ENCODE measurements at places on chromosomes 16 and 17.

GRCh38 chr17:38711792-38712571 lies 6.9 kb downstream of the MLLT6 start:
- no peak for DNase-seq

GRCh38 chr16:87615621-87616041 lies 13.3 kb downstream of the JPH3 start:
- no peak for DNase-seq

DNA sequence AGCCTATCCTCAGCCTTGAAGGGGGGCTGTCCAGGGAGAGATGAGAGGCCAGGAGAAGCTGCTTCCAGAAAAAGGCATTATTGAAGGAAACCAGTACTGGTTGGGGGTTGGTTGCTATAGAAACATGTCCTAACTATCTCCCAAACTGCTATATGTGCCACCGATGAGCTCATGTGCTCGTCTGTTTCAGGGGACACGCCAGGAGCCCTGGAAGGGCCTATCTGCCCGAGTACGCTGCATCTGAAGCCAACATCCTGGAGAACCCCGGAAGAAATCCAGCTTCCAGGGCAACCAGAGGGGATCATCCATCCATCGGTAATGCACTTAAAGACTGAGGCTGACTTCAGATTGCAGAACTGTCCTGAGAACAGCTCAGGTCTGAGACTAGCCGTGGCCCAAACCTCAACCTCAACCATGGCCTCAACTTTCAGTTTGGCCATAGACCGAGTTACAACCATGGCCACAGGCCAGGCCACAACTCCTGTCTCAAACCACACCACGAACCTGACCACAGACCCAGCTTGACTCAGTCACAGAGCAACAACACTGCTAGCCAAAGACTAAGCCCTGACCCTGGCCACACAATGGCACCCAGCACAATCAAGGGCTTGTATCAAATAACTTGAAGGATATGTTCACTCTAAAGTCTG lies 10.2 kb downstream of the PITPNM3 start:
- DNase-seq, result no peak

DNA sequence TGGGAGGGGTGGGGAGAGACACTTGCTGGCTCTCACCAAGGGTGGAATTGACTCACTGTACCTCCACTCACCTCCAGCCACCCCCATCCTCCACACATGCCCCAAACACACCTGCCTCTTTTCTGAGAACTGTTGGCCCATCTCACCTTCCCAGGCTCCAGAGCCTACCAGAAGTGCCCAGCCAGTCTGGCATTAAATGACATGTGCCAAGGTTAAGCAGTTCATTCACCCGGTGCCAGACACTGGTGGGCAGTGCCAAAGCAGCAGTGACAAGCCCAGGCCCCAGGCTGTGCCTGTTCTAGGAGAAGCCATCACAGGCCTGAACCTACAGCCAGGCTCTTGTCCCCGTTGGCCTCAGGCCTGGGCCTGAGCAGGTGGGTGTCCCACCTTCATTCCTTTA lies 11.2 kb downstream of the MVP start:
- no peak for DNase-seq

- no peak for DNase-seq
These were observed 8.6 kb upstream of the DHRS13 start for GRCh38 chr17:28911411-28912045.

DNA sequence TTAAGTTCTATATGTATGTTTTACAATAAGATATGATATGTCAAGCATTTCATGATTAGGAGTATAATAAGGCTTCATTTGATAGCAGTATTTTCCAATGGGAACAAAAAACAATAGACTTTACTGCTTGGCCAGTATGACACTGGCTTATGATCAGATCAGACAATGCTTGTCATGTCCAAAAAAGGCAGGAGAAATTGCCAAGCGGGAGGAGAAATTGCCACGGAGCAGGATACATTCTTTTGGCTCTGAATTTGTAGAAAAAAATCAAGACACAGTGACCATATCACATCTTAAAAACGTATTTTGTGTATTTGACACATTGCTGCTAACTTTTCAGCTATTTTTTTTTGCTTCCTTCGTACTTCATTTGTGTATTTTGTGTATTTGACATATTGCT lies 404.1 kb downstream of the CNTNAP4 start:
- DNase-seq, result no peak

DNA sequence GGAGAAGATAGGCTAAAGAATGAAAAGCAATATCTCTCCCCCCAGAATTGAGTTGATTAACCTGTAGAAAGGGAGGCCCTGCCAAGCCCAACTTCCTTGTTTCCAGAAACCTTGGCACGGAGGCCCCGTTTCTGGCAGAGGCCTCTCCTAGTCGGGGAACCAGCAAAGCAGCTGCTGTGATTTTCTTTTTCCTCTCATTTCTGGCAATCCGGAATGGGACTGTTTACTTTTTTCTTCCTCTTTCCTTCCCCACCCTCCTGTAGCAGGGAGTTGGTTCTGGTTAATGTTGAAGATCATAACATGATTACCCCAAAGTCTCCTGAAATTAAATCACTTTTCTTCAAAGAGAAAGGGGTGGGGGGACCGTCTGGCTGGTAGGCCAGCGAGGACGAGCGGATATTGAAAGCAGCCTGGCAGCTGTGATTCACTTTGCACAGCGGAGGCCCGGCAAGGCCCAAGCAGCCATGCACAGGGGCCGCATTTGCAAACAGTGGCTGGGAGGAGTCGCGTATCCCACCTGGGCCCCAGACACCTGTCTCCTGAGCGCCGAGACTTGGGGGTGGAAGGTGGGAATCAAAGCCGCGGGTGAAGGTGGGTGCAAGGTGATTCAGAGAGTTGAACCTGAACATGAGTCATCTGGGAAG lies 51.5 kb downstream of the NTN1 start:
- no peak for DNase-seq

- DNase-seq, result peak; percentile 81
These were observed 5.2 kb upstream of the MRPL38 start for GRCh38 chr17:75909812-75910274.

DNA sequence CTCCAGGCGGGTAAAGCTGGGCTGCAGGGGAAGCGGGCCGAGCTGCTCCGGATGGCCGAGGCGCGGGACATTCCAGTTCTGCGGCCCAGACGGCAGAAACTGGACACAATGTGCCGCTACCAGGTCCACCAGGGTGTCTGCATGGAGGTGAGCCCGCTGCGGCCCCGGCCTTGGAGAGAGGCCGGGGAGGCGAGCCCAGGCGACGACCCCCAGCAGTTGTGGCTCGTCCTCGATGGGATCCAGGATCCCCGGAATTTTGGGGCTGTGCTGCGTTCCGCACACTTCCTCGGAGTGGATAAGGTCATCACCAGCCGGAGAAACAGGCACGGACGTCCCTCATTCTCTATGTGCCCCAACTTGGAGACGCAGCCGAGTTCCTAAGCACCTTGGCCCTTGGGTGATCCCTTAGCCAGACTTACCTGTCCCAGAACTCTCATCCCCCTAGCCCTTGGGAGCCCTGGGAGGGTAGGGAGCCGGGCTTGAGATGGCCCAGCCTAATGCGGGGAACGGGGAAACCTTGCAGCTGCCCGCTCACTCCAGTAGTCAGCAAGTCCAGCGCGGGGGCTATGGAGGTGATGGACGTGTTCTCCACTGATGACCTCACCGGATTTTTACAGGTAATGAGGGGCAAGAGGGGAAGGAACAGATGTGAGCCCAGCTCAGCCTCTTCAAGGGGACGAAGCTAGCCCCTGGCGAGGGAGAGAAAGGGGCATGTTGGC lies 806 bp downstream of the MRM1 start:
- DNase-seq, result peak; percentile 46

GRCh38 chr17:77716289-77716926 lies 242.1 kb upstream of the TNRC6C start:
- peak; percentile 5 for DNase-seq

GRCh38 chr17:65147955-65148354 lies 10.8 kb downstream of the RGS9 start:
- no peak for DNase-seq

GRCh38 chr16:75385507-75386152 lies 47.7 kb downstream of the CFDP1 start:
- peak; percentile 89 for DNase-seq

DNA sequence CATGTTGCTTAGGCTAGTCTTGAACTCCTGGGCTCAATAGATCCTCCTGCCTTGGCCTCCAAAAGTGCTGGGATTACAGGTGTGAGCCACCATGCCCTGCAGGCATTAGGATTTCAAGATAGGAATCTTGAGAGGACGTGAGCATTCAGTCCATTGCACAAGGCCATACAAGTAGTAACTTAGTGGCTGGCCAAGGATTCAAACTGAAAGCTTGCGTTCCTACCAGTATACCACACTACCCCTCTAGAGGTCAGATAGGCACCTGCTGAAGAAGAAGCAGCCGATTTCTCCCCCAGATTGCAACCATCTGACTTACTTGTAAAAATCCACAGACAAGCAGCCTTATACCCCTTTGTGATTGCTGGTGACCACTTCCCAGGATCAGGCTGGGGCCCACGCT lies 80.9 kb downstream of the CACNG3 start:
- no peak for DNase-seq

DNA sequence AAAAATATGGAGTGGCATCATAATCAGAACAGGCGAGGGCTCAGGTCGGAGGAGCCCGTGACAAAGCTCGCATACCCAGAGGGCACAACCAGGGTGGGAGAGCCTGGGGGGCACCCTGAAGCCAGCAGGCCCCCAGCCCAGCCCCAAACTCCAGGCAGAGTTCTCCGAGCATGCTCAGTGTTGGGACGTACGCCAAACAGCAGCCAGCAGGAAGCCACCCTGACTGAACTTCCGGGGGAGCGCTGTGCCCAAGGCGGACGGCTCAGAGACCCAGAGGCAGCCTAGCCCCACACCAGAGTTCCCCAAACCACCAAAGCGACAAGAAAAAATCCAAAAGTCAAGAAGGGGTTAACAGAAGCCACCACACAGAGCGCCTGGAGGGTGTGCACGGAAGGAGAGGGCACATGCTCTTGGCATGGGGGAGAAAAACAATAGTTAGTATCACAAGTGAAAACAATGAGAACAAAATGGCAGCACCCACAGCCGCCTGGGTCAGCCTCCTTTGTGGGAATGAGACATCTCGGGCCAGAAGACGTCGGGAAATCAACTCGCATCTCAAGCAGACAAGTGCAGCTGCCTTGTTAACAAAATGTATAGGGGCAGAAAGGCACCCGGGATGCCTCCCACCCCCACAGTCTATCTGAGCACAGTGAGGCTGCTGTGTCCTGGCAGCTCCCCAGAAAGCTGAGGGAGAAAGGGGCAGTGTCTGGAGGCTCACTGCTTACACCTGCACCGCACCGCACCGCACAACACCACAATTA lies 11.9 kb downstream of the EXOC7 start:
- DNase-seq, result no peak

GRCh38 chr17:11094331-11094730 lies 146.7 kb upstream of the SHISA6 start:
- DNase-seq, result no peak

GRCh38 chr17:31453896-31454295 lies 62.4 kb downstream of the RAB11FIP4 start:
- DNase-seq, result no peak

GRCh38 chr16:86975445-86975844 lies 341.7 kb downstream of the C16orf95 start:
- peak; percentile 90 for DNase-seq

GRCh38 chr17:39664581-39665561 lies at the start of gene TCAP:
TCAP (plus strand) TSS chr17:39665349; CDS start chr17:39665360, 11 bp downstream.
- DNase-seq, result no peak

- peak; percentile 59 for DNase-seq
These were observed 867 bp upstream of the LIMD2 start for GRCh38 chr17:63700528-63701455.

- no peak for DNase-seq
These were observed 73.1 kb downstream of the KSR1 start for GRCh38 chr17:27529230-27529796.

DNA sequence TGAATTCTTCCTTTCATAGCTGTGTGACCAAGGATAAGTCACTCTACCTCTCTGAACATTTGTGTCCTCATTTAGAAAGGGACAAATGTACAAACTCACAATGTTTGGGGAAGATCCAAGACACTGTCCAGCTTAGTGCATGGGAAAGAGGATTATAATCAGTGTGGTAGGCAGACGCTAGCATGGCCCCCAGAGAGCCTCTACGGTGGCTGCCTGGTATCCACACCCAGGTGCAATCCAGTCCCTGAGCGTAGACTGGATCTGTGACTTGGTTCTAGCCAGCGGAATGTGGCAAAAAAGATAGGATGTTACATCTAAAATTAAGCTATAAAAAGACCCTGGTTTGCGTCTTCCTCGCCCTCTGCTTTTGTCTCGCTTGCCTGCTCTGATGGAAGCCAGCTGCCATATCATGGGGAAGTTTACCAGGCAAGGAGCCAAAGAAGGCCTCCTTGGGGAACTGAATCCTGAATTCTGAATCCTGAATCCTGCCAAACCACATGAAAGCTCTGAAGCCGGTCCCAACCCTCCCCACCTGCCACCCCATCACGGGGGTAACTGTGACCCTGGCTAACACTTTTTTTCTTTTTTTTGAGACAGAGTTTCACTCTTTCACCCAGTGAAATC lies 51.7 kb downstream of the PLXDC1 start:
- peak; percentile 17 for DNase-seq

- no peak for DNase-seq
These were observed 131.5 kb upstream of the TNRC6C start for GRCh38 chr17:77827039-77827438.

DNA sequence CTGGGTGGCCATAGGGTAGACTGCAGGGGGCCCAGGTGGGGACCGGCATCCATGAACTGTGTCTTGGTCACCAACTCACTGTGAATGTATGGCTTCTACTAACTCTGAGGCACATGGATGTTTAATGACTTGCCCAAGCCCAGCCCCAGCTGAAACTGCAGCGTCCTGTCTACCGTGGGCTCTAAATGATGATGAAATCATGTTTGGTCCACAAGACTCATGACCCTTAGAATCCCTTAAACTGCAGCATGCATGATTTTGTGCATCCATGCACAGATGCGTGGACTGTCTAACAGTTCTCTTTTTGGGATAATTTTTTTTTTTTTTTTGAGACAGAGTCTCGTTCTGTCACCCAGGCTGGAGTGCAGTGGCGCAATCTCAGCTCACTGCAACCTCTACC lies 32.4 kb upstream of the CREBBP start:
- no peak for DNase-seq

- DNase-seq, result no peak
These were observed 4.2 kb upstream of the ZG16B start for GRCh38 chr16:2825906-2826305.

DNA sequence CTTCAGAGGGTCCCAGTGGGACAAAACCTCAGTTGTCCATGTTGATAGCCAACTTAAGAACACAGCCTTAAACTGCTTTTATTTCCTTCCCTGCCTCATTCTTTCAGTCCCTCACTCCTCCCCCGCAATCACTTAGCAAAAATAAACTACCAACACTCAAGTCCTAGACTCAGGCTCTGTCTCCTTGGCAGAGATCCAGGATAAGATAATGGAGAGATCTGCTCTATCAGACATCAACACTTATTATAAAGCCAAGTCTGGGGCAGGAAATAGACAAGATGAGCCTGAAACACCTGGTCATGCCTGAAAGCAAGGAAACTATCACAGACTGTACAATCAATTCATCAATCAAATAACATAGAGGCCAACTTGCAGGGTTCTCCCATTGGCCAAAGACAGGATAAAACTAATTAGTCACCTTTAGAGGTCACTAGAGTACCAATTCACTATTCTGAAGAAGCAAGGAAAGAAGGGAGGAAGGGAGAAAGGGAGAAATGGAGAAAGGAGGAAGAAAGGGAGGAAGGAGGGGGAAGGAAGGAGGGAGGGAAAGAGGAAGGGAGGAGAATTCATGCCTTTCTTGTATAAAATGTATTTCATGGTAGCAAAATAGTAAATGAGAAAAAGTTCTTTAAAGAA lies 15.7 kb downstream of the HYDIN start:
- DNase-seq, result no peak
